ENCODE measurements at places on chromosomes 1 and 21.

GRCh38 chr1:56199956-56200355 is 379.4 kb downstream of the PLPP3 start:
- no peak for DNase-seq

GRCh38 chr1:110345480-110345879 is 6.3 kb downstream of the RBM15 start:
- DNase-seq, result no peak

GRCh38 chr1:35111106-35111505 is 31.9 kb downstream of the ZMYM1 start:
- DNase-seq, result peak; percentile 78

DNA sequence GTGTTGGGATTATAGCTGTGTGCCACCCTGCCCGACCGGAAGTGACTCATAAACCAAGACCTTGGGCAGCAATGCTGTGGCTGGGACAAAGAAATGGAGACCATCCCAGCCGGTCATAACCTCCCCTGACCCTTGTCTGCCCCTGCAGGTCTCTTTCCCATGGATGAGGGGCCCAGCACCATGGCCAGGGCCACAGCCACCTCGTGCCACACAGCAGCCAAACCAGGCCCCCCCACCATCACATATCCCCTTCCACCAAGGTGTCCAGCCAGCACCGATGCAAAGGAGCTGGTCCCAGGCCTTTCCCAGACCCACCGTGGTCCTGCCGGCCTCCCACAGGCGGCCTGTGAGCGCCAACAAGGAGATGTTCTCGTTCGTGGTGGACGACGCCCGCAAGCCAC is 42.2 kb downstream of the FHAD1 start:
- DNase-seq, result no peak

GRCh38 chr1:176485083-176485482 is 22.1 kb downstream of the PAPPA2 start:
- no peak for DNase-seq

DNA sequence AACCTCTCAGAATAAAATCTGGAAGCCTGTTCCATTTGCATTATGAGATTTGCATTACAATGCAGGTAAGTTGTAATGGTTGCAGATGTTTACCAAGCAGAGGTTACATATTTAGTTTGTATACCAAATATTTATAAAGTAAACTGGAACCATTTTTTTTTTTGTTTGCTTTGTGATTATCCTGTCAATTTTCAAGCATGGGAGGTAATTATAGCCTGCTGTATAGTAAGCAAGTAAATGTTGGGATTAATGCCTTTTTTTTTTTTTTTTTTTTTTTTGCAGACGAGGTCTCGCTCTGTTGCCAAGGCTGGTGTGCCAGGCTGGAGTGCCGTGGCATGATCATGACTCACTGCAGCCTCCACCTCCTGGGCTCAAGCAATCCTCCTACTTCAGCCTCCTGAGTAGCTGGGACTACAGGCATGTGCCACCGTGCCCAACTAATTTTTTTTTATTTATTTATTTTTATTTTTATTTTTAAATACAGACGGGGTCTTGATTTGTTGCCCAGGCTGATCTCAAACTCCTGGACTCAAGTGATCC is 21.0 kb downstream of the NFYC start:
- no peak for DNase-seq

DNA sequence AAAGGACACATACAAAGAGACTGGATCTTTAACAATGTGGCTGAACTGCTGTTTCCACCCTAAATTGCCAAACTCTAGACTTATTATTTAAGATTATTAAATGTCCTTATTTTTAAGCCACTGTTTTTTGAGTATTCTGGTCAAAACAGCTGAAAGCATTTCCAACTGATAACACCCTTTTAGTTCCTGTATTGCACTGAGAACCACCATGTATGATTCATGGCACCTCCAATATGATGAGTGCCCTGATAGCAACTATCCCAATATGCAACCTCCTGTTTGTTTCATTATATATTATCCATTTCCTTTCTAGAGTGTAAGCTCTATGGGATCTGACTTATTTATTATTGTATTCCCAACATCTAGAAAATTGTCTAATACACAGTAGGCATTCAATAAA is 269.4 kb downstream of the HHIPL2 start:
- DNase-seq, result no peak

- no peak for DNase-seq
Measured at GRCh38 chr1:230332061-230332460, 94.1 kb downstream of the PGBD5 start.

- DNase-seq, result no peak
Measured at GRCh38 chr1:150118716-150119115, 31.0 kb upstream of the PLEKHO1 start.

DNA sequence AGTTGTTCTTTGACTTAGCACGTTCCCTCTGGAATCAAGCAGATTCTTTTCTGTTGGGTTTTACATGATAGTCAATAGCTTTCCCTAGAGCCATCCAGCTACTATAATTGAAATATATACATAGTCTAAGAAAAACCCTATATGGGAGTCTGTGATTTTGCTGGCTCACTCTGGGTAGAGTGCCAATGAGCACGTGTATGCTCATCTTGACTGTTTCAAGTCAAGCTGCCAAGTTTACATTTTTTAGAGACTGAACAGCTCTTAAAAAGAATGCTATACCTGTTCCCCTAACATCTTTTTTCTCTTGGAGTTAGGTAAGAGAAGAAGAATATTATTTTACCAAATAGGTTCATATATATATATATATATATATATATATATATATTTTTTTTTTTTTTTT is 182.8 kb upstream of the NRIP1 start:
- no peak for DNase-seq

DNA sequence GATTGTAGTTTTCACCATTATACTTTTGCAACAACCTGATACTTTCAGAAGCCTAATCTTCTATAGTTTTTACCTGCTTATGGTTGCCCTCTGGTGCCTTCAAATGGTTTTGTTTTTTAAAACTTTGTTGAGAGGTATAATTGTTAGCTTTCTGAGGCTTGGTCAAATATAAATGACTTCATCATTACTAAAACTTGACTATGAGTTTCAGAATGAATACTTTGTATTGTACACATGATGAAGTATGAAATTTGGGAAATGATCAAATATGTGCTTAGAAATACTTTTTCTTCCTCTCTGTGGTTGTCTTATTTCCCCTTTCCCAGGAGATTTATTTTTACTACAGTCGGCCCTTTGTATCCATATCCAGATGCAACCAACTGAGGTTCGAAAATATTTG is 151.8 kb upstream of the B3GALT2 start:
- DNase-seq, result peak; percentile 59
